ENCODE measurements at places on chromosomes 11 and 22.

GRCh38 chr11:131108760-131109159 is 192.5 kb upstream of the SNX19 start:
- no peak for DNase-seq

DNA sequence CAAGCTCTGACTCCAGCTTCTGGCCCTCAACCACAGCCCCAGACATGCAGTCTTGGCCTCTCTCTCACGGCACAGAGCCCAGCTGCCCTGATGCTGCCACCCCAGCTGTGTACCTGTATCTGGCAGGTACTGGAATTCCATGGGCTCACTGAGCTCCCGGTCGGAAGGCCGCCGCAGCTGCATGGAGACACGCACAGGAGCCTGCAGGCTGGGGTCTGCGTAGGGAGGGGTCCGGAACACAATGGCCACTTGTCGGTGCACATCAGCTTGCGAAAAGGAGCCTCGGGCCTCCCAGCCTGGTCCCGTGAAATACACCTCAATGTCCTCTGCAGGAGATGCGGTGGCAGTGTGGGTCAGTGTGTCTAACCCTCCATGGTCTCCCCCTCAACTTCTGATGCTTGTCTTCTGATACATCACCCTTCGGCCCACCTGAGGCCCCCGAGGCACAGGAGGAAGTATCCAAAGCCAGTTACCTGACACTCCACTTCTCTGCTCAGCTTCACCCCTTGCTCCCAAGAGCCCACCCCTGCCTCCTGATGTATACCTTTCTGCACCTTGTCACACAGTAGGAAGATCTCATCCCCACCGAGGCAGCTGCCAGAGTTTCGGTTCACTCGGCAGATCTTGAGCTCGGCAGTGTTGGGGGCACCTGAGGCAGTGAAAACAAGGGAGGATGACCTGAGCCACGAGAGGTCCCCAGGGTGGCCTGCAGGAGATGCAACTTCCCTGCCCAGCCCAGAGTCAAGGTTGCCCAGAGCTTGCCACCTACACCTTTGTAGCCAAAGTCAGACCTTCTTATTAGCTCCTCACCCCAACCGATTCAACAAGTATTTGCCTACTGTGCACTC is 4.3 kb downstream of the RELA start:
- no peak for DNase-seq

GRCh38 chr11:123798513-123799252 is 7.5 kb downstream of the OR6M1 start:
- DNase-seq = no peak

DNA sequence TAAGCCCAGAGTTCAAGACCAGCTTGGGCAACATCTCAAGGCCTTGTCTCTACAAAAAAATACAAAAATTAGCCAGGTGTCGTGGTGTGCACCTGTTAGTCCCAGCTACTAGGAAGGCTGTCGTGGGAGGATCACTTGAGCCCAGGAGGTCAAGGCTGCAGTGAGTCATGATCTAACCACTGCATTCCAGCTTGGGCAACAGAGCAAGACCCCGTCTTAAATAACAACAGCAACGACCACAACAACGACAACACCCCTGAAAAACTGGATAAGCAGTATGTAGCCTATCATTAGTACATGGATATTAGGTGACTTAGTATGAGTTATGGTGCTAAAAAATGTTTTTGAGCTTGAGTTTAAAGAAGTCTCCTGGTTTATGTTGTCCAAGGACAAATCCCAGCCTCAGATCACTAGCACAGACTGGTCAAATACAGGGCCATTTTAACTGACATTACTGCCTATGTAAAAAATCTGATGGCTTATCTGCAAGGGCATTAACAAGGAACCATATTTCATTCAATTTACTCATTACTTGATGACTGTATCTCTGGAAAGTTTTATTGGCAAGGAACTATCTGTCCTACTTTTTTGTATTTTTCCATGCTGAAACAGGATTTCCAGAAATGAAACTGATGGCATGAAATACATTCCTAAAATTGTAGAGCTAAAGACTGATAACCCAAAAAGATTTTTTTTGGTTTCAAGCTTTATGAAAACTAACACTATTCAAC is 23.4 kb downstream of the C2CD3 start:
- DNase-seq = no peak

GRCh38 chr22:17120281-17120680 is 879 bp downstream of the TMEM121B start:
- DNase-seq = peak; percentile 39

DNA sequence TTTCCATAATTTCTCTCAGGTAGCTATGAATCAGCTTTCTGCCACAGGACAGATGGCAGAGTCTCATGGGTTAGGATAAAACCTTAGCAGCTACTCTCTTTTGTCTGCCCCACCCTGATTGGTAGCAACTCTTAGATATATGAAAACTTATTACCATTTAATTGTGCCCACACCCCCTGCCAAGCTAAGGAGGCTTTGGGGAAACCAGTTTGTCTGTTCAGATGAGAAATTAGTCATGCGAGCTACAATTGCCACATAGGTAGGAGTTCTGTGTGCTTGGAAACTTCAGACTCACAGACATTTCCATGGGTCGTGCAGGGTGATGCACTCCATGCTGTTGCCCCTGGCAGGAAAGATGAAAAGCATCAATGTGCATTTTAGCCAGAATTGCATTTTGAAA is 39.9 kb downstream of the CD44 start:
- no peak for DNase-seq

DNA sequence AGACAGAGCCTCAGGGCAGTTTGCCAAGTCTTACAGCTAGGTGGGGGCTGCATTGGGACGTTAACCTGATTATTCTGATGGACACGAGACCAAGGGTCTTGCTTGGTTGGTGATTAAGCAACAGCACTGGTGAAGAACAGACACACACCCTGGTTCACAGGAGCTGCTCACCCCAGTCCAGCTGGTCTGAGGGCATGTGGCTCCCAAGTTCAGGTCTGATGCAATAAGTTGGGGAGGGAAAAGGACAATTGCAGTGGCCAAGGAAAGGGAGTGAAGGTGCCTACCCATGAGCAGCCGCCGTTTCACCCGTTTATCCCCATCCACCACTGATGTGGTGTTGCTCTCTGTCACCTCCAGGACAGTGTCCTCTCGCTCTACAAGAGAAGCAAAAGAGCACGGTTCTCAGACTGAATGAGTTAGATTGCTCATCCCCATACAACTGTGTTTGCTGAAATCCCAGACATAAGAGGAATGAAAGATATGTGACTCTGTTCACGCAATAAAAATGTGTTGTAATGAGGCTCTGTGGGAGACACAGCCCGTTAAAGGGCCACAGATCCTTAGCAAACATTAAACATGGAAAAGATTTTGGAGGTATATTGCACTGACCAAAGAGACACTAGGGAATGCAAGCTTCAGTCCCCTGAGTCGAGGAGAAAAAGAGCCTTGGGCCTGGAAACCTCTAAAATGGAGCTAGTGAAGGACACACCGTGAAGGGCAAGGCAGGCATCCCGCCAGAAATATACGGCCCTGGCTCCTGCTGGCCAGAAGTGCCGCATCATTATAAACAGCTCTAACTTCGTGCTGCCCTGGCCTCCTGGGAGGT is 25.6 kb downstream of the SCUBE2 start:
- no peak for DNase-seq

DNA sequence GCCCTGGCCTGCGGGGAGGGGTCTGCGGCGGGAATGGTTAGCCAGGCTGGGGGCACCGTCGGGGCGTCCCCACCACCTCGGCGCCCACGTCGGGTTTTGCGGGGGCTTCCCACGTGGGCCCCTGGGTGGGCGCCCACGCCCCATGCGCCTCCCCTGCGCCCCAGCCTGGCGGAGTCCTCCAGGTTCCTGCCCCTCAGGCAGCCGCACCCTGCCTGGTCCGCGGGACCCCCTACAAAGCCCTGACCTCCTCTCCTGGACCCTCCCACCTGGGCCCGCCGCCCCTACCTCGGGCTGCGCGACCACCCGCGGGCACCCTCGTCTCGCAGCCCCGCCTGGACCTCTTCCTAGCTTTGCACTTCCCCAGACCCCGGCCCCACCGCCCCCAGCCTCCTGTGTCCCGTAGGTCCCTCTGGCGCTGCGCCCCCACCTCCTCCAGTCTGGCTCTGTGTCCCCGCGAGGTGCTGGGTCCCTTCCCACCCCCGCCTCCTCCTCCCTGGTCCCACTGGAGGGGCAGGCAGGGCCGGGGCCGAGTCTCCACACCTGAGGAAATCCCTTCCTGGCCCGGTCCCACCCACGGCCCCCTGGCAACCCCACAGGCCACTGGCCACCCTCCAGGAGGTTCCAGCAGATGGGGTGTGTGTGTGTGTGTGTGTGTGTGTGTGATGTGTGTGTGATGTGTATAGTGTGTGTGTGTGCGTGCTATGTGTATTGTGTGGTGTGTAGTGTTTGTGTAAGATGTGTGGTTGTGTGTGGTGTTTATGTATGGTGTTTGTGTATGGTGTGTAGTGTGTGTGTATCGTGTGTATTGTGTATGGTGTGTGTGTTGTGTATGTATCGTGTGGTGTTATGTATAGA is 11.8 kb downstream of the PIM3 start:
- DNase-seq = no peak

- no peak for DNase-seq
Measured at GRCh38 chr11:118524356-118524755, 2.9 kb upstream of the TTC36 start.

DNA sequence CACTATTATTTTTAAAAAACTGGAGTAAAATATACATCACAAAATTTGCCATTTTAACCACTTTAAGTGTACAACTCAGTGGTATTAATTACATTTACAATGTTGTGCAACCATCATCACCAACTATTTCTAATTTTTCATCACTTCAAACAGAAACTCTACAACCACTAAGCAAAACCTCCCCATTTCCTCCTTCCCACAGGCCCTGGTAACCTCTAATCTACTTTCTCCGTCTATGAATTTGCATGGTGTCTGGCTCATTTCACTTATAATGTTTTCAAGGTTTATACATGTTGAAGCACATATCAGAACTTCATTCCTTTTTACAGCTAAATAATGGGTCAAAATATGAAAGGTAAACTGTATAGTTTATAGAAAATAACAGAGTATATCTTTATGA is 24.4 kb downstream of the DDI1 start:
- no peak for DNase-seq

- DNase-seq = no peak
Measured at GRCh38 chr22:39529487-39529851, 3.1 kb downstream of the RPS19BP1 start.

DNA sequence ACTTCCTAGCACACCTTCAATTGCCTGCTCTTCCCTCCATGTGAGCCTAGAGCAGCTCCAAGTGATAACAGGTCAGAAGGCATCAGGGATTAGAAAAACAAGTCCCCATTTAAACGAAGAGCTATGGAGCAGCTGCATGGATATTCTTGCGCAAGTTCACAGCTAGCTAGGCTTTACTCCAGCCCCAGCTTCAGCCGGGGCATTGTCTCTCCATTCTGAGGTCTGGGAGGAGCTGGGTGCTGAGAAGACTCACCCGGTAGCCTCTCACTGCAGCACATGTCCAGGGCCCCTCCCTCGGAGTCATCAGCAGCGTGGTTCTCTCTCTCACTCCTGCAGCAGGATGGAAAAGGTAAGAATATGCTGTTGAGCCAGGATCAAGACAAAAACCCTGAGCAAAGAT is 26.0 kb downstream of the PTPN5 start:
- DNase-seq = no peak

DNA sequence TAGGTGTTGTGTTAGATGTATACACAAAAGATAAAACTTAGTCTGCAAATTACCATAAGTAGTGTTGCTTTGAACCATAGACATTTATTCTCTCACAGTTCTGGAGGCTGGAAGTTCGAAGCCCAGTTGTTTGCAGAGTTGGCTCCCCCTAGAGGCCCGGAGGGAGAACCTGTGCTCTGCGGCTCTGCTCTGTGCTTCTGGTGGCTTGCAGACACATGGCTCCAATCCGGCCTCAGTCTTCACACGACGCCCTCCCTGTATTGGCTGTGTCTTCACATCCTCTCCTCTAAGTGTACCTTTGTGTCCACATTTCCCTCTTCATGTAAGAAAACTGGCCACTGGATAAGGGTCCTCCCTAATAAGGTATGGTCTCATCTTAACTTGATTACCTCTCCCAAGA is 128.4 kb downstream of the OPCML start:
- DNase-seq = no peak

DNA sequence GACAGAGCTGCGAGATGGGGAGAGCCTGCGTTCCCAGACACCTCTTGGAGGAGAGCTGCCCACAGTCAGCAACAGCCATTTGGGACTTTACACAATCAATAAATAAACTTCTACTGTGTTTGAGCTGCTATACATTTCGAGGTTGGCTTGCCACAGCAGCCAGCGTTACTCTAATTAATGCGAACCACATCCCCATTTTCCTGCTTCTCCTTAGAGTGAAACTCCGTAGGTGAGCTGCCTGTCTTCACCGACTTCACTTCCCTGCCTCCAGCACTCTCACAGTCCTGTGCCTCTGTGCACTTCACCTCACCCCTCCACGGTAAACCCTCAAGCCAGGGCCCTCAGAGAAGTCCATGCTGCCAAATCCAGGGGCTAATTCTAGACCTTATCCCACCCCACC is 5.9 kb upstream of the SLC22A12 start:
- DNase-seq = no peak

DNA sequence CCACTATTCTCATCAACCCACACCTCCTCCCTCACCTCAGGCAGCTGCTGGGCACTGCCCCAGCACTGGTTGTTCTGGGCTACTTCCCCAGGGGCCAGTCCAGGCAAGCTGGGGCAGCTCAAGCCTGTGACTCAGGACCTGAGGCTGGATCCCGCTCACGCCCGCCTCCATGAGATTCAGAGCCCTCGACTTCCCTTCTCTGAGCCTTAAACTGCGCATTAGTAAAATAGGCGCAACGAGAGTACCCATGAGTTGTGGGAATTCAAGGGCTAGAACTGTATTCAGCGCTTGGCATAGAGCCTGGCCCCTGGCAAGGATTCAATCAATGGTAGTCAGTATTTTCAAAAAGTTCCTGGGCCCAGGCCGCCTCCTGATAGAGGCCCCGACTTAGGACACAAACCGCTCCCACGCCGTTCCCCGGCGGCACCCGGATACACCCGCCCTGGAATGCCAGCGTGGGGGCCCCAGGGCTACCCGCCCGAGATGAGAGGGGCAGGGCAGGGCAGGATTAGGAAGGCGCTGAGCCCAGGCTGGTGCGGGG is 723 bp upstream of the CD82 start:
- DNase-seq = no peak

GRCh38 chr11:11620921-11621572 is 758 bp downstream of the GALNT18 start:
- no peak for DNase-seq
